Cerebellar nuclear complex (tissue), 1 donor: ENCODE measurements at places on chromosomes 7 and 10.

DNA sequence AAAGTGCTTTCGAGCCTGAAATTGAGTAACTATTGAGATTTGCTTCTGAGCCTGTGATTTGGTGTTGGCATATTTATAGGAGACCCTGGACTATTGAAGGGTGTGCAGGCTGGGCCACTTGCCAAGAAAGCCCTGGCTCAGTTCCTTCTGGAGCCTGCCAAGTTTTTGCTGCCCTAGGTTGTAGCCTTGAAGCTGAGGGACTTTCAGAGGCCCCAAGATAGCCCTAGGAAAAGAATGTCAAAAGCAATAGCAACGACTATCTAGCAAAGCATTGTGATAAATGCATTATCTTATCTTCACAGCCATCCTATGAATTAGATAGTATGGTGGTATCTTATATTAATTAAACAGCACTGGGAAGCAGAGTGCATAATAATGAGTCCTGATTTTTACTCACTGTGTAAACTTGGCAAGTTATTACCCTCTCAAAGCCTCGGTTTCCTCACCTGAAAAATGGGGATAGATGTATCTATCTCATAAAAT, 473.7 kb upstream of the PODXL start:
- no peak for DNase-seq

- DNase-seq, result peak; percentile 49
Measured at GRCh38 chr7:111098011-111098925, 7.3 kb downstream of the LRRN3 start.

DNA sequence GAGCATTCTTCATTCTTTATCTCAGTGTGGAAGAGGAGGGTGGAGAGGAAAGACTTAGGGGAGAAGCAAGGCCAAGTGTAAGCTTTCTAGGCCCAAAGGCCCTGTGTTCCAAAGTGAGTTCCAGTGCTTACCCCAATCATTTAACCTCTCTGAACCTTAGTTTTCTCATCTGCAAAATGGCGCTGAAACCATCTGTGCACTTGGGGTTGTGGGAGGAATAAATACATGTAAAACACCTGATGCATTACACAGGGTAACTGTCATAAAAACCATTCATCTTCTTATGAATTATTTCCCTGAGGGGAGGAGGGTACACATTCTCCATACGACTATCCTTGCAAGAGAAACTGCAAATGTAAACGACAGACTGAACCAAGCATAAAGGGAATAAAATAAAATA, 19.0 kb downstream of the PIK3AP1 start:
- no peak for DNase-seq

DNA sequence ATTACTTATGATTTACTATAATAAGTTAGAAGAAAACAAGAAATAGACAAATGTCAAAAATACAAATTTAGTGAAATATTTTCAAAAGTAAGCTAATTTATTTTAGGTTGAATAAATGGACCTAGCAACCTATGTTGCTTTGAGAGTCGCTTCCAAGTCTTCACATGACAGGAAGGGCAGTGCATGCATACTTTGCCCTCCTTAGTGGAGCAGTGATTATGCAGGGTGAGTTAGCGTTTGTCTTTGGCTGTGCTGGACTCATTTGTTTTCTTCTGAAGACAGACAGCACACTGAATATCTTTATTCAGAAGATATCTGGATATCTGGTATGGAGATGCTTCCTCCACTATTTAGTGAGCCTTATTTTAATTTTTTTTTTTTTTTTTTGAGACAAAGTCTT, 102.5 kb downstream of the SRI start:
- no peak for DNase-seq

GRCh38 chr7:155533120-155533826, 13.1 kb downstream of the CNPY1 start:
- DNase-seq, result peak; percentile 5

DNA sequence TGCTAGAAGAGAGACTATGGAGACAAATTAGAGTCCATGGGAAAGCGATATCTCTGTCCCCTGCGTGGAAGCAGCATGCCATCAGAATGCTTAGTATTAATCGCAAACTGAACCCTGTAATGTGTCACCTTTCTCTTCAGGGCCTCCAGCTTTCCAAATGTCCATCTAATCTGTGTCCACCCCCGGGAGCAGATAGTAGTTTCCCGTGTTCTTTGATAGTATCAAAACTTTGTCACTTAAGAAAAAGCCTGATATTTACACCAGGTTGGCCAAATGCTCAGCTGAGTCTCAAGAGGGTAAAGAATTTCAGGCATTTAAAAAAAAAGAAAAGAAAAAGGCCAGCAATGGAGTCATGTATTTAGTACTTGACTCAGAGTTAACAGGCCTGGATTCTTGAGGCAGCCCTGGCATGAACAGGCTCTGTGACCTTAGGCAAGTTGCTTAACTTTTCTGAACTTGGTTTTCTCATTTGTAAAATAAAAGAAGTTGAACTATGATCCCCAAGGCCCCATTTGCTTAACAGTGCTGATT, 10.4 kb upstream of the GSAP start:
- DNase-seq, result no peak
